ENCODE measurements at places on chromosomes 4 and X.

GRCh38 chr4:12041828-12042227 is 613.1 kb upstream of the HS3ST1 start:
- DNase-seq, result no peak

GRCh38 chr4:141786946-141787345 is 150.6 kb downstream of the IL15 start:
- DNase-seq, result no peak

- no peak for DNase-seq
These were observed 85.9 kb downstream of the UNC5C start for GRCh38 chr4:95462921-95463320.

GRCh38 chrX:103774070-103774642 is 2.5 kb upstream of the PLP1 start:
- no peak for DNase-seq

DNA sequence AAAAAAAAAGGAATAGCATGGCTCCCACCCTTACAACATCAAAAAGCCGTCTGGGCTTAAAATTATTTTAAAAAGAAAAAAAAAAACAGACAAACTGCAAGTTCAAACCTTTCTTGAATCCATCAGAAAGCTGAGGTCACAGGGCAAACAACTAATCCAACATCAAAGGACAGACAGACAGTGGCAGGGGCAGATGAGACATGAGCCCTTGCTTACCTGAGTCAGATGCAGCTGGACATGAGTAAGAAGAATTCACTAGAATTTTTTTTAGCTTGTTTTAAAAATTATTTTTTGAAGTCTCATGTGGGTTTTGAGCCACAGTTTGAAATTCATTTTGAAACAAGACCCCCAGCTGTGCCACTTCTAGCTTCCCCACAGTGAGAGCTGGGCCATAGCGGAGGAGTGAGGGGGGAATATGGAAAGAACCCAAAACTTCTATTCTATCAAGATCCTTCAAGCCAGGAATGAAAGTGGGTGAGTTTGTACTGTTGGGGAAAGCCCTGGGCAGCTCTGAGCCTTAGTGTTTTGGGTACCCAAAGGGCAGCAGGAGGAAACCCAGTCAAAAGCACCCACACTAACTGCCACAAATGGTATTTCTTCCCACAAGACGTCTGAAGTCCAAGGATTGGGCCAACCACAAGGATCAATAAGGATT is 111.4 kb downstream of the ATXN3L start:
- DNase-seq, result no peak

DNA sequence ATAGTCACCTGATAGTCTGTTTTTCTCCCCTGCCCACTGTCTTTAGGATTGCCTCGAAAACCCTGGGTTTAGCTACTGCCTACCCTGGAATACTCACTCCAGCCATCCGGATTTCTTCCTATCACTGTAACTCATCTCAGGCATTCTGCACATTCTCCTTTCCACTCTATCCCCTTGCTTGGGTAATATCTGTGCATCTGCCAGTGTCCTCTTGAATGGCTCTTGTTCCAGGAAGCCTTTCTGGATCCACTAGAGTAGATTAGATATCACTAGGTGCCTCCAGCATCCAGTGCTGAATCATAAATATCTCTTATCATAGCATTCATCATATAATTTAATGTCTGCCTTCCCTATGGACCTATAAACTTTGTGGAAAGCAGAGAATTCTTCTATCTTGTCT is 17.1 kb upstream of the GALNT7 start:
- no peak for DNase-seq
